ENCODE measurements at places on chromosomes 1 and 21.

- DNase-seq, result no peak
Observed at GRCh38 chr1:156676820-156677615, at the start of gene NES. TSS of gene NES (minus strand) at chr1:156677407. CDS start at chr1:156677264, 143 bp downstream.

DNA sequence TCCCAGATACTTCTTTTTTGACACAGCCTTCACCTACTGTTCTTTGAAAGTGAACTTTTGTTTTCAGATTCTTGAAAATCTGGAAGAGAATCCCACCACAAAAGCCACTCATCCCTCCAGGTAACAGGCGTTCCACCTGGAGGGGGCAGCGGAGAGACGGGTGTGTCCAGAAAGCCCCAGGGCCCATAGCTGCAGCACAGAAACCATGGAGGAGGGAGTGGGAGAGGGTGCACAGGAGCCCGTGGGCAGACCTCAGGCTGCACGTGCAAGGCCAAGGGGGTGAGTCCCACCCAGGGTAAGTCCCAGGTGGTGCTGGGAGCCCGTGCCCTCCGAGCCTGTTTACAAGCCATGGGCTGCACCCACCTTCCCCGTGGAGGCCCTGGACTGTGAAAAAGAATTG is 86.5 kb downstream of the PSMG1 start:
- DNase-seq, result no peak

DNA sequence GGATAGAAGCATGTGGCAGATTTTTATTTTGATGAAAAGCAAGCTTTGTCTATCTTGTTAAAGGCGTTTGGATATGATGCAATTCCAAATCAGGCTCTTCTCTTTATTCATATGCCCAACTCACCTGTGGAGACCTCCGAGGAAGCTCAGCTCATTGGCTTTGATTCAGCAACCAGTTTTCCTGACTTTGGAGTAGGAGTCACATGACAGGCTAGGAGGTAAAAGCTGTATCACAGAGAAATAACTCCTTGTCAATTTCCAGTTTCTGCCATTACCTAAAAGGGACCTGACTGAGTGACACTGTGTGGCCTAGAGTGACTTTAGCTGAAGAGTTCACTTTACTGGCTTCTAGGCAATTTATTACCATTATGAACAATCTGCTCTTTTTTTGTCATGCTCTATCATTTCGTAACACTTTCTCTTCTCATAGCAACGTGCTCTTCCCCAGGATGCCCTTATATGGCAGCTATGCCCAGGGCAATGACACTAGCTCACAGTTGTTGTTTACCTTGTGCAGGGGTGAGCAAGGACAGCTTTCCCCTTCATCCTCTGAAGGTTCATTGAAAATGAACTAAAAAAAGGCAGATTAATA is 107.2 kb downstream of the KCNK1 start:
- DNase-seq, result no peak

DNA sequence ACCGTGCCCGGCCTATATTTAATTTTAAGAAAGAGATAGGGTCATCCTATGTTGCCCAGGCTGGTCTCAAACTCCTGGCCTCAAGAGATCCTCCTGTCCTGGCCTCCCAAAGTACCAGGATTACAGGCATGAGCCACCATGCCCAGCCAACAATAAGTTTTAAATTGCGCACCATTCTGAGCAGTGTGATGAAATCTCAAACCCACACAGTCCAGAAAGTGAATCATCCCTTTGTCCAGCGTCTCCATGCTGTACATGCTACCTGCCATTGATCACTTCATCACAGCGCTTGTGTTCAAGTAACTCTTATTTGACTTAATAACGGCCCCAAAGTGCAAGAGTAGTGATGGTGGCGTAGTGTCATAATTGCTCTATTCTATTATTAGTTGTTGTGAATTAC is 75.4 kb downstream of the APP start:
- DNase-seq, result no peak

DNA sequence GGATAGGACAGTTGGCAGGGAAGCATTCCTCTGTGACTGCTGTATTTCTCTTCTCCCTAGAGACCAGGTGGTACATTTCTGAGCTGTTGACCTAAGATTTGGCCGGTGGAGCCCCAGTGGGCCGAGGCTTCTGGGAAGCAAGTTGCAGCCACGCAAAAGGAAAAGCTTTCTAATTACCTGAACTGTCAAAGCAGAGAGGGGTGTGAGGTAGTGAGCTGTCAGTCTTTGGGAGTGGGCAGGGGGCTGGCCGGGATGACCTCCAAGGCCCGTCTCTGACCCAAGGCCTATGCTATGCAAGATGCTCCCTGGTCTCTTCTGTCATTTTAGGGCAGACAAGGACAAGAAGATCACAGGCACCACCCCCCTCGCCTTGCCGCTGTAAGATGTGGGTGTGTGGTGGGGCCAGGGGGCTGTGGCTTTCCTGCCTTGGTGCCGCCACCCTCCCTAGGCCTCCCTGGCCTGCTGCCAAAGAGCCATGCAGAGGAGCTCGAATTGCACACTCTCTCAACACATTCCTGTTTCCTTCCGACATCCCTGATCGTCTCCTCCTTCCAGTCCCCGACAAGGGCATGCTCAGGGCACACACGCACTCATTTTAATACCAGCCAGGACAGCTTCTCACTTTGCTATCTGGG is 7.7 kb downstream of the PADI1 start:
- peak; percentile 32 for DNase-seq

DNA sequence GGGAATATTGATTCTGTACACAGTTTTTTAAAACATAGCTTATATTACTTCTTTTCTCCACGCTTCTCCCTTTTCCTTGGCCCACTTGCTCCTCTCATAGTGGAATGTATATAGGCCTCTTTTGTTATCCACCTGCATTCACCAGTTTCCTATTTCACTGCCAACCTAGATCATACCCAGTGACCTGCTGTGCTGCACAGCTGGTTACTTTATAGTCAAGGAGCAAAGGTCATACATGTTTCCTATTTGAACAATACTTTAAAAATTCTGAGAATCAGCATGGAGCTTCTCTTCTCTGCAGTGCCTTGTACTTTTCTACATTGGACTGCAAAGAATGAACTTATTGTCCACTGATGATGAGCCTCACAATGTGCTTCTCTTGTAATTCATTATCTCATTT is 4.3 kb upstream of the SLC35D1 start:
- no peak for DNase-seq

DNA sequence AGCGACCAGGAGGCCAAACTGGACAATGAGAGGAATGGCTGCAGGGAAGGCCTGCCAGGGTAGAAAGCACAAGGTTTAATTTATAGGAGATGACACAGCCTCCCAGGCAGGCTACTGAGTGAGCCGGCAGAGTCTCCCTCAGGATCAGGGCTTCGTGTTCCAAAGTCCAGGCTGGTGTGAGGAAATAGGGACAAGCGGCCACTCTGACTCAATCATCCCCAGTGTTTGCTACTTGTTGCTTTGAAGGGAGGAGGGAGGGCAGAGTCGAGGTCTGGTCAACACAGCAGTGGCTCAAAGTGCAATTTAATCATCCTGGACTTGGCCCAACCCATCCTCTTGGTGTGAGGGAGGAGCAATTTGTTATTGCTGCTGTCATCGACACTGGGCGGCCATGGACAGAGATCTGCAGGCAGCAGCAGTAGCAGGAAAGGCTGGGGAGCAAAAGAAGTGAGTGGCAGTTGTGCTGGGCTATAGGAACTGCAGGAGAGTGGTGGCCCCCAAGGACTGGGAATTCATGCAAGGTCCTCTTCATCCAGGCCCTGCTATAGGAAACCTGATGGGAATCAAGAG is 27.5 kb downstream of the TBX15 start:
- DNase-seq, result no peak

GRCh38 chr1:44670751-44671640 is 3.3 kb downstream of the TMEM53 start:
- DNase-seq, result no peak

DNA sequence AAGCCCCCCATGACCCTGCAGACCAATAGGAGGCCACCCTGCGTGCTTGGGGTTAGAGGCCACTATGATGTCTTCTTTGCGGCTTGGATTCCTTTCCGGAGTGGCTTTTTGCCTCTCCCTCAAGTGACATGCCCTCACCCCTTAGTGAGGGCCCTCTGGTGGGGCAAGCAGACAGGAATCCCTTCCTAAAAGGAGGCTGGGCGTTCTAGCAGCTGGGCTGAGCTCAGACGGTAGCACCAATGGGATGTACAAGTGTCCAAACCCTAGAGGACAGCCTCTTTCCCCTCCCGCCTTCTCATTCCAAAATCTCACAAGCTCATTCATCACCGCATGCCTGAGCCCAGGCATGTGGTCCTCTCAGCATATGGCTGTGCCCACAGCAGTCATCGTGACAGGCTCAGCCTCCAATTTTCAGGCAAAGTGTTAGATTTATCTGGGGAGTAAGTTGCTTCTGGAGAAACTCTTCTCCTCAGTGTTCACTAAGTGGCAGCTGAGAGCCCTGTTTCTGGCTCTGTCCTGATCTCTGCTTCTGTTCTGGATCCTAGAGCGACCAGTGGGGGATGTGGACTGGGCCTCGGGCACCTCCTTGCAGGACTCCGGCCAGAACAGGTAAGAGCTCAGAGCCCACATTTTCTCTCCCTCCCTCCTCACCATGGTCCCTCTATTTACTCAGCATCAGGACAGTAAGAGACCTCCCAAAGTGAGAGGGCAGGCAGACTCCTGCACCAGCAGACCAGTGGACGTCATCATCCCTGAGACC is 4.8 kb downstream of the KIAA1614 start:
- DNase-seq, result no peak

- no peak for DNase-seq
Observed at GRCh38 chr1:83845437-83846071, 153.4 kb downstream of the TTLL7 start.

GRCh38 chr21:36059823-36060158 is 535 bp downstream of the SETD4 start:
- DNase-seq, result no peak

- DNase-seq, result no peak
Observed at GRCh38 chr1:7339953-7340352, 431.1 kb upstream of the VAMP3 start.

DNA sequence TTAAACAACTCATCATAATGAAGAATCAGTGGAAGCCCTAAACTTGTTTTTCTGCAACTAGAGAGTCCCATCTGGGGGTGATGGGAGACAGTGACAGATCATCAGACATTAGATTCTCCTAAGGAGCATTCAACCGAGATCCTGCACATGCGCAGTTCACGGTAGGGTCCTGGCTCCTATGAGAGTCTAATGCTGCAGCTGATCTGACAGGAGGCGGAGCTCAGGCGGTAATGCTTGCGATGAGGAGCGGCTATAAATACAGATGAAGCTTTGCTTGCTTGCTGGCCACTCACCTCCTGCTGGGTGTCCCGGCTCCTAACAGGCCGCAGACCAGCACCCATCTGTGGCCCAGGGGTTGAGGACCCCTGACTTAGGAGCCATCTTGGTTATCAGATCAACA is 247.2 kb downstream of the FMN2 start:
- no peak for DNase-seq

- DNase-seq, result peak; percentile 9
Observed at GRCh38 chr1:25922056-25922970, 16.1 kb upstream of the STMN1 start.

DNA sequence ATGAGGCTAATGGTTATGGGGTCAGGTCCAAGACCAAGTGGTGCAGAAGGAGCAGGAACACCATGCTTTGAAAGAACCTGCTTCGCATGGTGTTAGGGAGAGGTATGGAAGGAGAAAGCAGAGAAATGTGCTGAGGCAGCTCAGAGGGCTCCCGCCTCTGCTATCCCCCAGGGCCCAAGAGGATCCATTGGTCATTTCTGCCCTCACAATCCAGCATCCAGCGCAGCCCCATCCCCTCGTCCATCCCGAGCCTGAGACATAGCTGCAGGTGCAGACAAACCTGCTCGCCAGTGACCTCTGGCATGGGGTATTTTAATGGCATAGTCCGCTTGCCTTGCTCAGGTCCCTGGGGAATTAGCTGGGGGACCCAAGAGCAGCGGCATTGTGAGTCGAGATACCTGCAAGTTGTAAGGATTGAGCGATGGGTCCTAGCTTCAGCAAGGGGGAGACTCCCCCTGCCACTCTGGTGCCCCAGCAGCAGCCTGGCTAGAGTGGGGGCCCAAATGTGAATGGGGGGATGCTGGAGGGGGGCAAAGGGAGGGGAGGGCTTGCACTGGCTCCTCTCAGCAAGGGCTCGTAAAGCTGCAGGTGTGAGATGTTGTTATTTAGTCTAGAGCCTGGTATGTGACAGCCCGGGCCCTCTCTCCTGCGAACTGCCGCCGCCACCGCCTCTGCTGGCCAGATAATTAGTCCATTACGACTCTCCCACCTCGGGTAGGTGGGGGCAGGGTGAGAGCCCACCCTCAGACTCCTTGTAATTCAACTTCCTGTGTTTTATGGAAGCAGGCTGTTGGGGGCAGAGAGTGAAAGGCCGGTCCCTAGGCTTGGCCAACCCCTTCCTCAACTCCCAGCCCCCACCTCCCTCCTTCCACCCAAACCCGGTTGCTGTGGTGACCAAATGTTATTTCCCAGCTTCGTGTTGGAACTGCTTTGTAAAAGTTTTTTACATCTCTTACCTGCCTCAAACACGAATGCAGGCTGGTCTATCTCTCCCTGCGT is 118.8 kb downstream of the RNF220 start:
- no peak for DNase-seq

DNA sequence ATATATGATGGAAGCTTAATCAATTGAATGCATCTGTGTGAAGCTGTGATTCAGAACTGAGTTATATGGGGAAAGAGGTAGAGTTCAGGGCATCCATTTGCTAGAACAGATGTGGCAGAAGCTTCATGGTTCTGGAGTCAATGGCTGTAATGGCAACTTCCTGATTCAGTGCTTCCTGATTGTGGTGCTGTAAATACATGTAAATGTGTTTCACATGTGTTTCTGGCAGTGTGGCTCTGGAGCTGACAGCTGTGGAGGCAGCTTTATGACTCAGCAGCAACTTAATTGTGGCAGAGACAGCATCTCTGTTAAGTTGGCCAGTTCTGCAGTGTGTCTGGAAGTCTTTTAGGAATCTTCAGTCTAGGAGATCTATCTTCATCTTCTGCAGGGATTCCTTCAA is 226.6 kb upstream of the ZRANB2 start:
- no peak for DNase-seq

DNA sequence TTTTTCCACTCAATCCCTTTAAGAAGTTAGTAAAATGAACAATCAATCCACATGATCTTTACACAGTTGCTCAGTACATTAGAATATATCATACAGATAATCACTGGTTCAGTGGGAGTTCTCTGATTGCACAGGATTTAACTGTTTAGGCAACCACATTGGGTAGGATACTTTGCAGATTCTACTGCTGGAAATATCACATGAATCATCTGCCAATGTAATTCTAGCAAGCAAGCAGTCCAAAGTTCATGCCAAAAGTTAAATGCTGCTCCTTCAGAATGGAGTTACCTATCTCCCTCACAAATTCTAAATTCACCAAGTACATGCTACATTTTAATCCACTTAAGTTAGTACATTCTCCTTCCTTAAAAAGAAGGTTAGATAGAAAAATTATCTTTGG is 52.4 kb downstream of the NEGR1 start:
- no peak for DNase-seq

- no peak for DNase-seq
Observed at GRCh38 chr1:65079941-65080340, 68.1 kb upstream of the AK4 start.

- no peak for DNase-seq
Observed at GRCh38 chr1:205014783-205015182, 28.2 kb upstream of the CNTN2 start.
